ENCODE measurements at places on chromosomes 1 and 21.

DNA sequence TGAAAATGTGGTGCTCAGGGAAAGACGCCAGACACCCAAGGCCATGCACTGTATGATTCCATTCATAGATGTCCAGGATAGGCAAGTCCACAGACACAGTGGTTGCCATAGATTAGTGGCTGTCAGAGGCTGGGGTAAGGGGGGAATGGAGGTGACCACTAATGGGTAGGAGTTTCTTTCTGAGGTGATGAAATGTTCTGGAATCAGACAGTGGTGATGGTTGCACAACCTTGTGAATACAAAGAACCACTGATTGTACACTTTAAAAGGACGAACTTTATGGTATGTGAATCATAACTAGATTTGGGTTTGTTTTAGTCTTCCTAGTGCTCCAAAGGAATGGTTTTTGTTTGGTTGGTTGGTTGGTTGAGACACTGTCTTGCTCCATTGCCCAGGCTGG, 51.7 kb downstream of the PRAMEF20 start:
- DNase-seq = no peak

DNA sequence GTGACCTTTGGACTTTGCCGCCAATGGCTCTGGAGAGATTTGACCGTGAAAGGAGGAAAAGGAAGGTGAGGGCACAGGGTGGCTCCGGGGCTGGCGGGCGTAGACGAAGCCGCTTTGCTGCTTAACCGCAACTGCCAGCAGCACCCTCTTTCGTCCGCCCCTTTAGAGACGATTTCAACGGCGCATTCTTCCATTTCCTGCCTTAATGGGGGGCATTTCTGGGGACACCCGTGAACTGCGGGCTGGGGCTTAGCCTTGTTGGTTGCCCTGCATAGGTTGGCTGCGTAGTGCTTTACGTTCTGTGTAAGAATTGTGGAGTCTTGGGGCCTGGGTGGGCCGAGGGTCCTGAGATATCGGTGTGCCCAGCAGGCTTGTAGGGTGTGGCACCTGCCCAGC, 6.7 kb upstream of the NPHP4 start:
- DNase-seq = no peak

- no peak for DNase-seq
These were observed 8.7 kb downstream of the AGL start for GRCh38 chr1:99858881-99859280.

DNA sequence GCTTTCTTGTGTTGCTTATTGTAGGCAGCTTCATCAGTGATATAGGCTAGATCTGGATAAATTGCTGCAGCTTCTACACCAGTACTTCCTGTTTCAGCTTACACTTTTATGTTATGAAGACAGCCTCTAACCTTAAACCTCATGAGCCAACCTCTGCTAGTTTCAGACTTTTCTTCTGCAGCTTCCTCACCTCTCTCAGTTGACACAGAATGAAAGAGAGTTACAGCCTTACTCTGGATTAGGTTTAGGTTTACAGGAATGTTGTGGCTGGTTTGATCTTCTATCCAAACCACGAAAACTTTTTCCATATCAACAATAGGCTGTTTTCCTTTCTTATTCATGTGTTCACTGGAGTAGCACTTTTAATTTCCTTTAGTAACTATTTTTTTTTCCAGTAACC, 76.9 kb upstream of the RNPC3 start:
- no peak for DNase-seq

GRCh38 chr1:244817415-244817894, 18.0 kb upstream of the COX20 start:
- no peak for DNase-seq

- no peak for DNase-seq
These were observed 36.8 kb upstream of the PTBP2 start for GRCh38 chr1:96684744-96685143.

- DNase-seq = no peak
These were observed 169.8 kb upstream of the CXADR start for GRCh38 chr21:17343055-17343454.

GRCh38 chr1:206770531-206771337, at the start of gene IL19:
Gene IL19, plus strand, starts transcription at chr1:206770773. Its CDS starts 65,890 bp downstream, at chr1:206836663.
- DNase-seq = no peak

DNA sequence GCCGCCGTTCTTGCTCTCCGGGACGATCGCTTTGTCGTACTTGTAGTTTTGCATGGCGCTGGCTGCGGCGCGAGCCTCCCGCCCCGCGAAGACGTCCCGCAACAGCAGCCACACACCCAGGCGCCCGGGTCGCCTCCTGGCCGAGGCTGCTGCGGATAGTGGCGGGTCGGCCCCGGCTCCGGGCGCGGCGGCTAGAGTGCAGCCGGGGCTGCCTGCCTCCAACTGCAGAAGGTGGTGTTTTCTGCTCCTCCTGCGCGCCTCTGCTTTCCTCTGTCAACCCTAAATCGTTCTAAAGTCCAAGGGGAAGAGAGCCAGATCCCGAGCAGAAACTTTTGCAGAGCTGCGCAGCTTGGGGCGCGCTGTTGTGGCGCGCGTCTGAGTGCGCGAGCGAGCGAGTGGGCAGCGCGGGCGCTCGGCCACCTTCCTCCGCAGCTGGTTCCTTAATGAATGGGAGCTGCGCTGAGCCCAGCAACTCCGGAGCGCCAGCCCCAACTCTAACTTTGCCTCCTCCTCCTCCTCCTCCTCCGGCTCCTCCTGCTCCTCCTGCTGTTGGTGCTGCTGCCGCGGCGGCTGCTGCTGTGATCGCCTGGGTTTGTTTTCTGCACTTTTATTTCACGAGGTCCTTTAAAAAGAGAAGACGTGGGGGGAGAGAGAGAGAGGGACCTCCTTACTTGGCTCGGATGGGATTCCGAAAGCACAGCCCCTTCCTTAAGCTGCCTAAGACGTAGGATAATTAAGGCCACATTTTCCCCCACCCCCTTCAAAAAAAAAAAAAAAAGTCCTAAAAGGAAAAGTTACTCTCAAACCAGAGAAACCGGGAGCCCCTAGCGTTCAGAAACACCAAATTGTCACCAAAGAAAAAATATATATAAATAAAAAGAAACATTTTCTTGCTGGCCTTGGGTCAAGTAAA, at the start of gene PLPP3:
PLPP3 (minus strand) TSS at position 601 of the 913 bp plus-strand sequence; CDS start at position 54, 547 bp downstream.
- peak; percentile 93 for DNase-seq

DNA sequence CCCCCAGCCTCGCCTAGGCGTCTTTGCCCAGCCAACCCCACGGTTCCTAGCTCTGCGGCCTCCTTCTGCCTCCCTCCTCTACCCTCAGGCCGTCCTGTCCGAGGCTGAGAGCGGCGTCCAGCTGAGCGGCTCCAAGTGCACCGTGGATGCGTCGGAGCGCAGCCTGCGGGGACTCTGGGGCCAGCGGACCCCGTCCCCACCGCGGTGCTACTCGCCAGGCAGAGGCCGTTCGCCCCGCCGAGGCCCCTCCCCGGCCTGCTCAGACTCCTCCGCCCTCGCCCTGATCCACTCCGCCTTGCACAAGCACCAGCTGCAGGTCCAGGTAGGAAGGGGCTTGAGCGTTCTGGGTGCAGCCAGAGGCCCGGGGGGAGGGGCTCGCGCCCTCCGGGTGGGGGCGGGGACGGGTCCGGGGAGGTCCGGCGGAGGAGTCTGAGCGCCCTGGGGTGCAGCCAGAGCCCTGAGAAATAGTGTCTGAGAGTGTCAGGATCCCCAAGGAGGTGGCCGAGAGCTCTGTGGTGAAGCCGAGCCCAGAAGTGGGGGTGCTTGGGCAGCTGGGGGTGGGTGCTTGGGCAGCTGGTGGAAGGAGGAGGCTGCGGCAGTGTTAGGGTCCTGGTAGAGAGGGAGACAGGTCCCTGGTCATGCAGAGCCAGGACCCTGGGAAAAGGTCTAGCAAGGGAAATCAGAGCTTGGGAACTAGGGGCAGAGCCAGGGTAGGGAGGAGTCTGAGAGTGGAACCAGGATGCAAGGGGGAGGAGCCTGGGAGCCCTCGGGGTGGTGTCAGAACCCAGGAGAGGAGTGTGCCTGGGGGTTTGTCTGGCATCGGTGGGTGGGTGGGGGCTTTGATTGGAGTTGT, 3.2 kb upstream of the NBPF3 start:
- no peak for DNase-seq

DNA sequence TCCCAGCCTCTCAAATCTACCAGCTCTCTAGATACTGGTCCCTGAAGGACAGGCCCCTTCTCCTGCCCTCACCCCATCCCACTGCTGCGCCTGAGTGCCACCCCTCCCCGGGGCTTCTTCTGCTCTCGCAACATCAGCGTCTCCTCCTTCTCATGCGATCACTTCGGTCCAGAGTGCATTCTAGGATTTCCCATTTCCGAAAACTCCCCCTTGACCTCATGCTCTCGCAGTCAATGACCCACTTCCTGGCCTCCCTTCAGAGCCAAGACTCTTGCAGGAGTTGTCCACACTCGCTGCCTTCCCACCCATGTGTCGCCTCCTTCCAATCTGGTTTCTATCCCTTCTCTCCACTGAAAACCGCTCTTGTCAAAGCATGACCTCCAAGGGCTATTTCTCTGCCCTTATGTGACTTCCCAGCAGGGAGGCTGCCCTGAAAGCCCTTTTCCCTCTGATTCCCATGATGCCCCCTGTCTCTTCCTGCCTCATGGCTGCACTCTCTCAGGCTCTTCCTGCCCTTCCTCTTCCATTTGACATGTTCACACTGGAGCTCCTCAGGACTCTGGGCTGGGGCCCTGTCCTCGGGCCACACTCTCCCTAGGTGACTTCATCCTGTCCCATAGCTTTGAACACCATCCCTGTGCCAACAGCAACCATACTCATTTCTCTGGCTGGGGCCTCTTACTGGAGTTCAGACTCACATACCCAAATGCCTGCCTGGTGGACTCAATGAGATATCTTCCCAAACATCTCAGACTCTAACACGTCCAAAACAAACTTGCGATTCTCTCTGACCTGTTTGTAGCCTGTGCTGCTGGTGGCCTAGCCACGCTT, 46.0 kb downstream of the LDLRAD2 start:
- DNase-seq = no peak

DNA sequence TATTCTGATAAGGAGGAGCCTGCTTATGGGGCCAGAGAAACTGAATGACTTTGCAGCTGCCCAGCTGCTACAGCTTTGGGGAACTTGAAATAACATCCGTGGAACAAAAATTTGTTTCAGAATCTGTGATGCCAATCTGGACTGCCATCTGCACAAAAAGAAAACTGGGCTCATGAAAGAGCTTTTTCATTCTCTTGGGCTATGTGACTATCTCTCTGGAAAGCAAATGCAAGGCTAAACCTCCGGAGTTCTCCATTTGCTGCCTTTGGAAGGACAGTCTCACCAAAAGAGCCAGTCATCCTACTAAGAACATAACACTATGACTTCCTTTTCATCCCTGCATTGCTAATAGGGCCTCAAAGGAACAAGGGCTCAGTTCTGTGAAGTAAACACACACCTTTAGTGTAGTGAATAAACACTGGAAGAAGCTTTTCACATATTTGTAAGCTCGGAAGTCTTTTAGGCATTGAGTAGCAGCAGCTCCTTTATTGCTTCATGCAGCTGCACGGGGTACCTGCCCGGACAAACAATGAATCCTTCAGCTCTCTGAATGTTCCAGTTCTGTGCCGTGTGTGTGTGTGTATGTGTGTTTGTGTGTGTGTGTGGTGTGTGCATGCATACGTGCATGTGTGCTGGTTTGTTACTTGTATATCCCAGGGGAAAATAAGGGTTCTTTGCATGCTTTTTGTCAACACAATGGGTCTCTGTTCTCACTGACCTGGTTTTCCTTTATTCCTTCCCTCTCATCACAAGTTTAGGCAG, 255.5 kb upstream of the SGIP1 start:
- no peak for DNase-seq

DNA sequence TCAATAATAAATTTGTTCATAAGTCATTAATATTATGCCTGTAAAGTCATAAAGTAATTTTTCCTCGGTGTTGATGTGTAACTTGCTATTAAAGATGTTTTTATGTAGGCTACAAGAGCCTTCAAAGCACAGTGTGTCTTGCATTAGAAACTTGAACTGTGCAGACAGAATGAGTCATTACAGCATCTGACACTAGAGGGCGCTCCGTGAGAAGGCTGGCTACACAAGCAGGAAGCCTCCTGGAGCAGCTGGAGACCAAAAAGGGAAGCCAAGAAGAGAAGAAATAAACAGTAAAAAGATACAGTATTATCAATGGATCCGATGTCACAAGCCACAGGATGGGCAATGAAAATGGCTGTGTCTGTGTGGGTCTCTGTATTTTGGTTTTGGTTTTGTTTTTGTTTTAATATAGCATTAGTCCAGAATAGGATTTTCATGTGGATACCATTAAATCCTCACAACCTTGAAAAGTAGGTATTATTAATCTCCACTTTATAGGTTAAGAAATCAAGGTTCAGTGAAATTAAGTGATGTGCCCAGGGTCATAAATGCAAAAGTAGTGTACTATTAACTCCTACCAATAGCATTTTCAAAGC, 16.1 kb upstream of the LRRC8D start:
- DNase-seq = peak; percentile 67

DNA sequence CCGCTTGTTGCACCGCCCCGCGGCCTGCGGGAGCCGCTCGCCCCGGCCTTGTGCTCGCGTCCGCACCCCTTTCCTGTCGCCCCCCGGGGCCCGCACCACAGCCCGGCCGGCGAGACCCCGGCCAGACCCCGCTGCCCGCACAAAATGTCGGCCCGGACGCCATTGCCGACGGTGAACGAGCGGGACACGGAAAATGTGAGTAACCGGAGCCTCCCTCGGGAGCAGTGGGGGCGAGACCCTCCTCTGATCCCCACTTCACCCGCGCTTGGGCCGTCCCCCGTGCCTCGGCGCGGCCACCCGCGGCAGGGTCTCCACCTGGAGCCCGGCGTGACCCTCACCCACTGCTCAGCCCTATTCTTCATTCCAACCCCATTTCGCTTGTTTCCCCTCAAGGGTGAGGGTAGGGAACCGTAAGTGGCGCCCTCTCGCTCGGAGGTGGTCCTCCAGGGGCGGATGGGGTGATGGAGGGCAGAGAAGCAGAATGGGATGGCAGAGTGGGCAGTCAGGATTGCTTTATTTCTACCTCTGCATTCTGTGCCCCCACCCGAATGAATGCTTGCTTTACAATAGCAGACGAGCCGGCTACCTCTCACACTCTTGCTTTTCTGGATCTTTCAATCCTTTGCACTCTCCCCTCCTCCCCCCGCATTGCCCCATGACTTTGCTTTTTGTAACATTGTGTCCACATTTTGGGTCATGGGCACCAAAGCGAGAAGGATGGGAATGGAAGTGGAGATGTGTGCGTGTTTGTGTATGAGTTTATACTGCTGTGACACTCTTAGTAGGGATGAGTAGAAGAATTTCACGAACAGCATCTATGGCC, 954 bp downstream of the MARK1 start:
- DNase-seq = peak; percentile 1

- no peak for DNase-seq
These were observed 1.3 kb downstream of the CRYZ start for GRCh38 chr1:74731399-74732052.

DNA sequence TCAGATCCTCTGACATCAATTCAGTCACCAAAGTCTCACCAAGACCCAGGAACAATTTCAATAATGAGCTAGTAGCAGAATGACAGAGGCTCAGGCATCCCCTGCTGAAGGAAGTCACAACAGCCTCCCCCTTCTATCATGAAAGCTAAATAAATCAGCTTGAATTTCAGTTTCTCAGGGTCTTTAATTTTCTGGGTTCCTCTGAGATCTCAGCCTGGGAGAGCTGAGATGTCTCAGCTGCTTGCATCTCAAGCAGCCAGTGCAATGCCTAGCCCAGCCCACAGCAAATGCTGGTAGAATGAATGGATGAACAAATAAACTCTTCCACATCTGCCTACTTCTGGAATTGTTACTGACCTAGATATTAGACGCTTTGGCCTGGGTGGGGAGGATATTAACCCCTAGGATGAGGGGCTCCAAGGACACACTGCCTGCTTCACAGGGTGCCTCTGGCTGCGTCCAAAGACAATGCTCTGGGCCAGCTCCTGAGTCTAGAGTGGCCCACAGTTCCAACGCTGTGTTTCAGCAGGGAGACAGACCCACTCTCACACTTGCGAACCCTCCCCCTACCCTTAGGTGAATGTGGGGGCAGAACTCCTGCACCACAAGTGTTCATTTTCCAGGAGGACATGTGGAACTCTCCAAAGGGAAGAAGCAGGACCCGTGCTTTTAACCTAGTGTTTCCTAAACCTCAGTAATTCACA, 11.2 kb upstream of the LORICRIN start:
- no peak for DNase-seq
